RKO (cell line): ENCODE measurements at places on chromosomes 13 and 19.
A peak's percentile ranks its signal among the peaks of the same experiment; 100 is the strongest.

DNA sequence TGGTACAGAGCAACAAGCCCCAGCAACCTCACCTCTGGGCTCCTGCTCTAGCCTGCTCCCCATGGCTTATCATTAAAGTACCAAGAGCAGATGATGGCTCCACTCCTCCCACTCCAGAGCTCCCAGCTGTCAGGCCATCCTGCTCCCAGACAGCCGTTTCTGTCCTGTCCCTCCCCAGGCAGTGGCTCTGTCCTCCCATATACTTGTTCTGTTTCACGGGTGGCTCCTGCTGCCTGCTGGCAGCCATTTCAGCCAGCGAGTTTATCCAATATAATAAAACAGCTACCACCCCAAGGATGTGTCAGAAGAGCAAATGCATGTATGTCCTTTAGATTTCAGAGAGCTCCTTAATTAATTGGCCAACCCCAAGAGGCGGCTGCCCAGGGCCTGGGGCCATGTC lies 79.4 kb upstream of the VSTM2B start:
- DNase-seq: no peak

- peak; percentile 44 for DNase-seq
Measured at GRCh38 chr13:98155475-98156109, 12.7 kb downstream of the FARP1 start.

- DNase-seq: no peak
Measured at GRCh38 chr13:113420232-113420631, 33.1 kb downstream of the ADPRHL1 start.

DNA sequence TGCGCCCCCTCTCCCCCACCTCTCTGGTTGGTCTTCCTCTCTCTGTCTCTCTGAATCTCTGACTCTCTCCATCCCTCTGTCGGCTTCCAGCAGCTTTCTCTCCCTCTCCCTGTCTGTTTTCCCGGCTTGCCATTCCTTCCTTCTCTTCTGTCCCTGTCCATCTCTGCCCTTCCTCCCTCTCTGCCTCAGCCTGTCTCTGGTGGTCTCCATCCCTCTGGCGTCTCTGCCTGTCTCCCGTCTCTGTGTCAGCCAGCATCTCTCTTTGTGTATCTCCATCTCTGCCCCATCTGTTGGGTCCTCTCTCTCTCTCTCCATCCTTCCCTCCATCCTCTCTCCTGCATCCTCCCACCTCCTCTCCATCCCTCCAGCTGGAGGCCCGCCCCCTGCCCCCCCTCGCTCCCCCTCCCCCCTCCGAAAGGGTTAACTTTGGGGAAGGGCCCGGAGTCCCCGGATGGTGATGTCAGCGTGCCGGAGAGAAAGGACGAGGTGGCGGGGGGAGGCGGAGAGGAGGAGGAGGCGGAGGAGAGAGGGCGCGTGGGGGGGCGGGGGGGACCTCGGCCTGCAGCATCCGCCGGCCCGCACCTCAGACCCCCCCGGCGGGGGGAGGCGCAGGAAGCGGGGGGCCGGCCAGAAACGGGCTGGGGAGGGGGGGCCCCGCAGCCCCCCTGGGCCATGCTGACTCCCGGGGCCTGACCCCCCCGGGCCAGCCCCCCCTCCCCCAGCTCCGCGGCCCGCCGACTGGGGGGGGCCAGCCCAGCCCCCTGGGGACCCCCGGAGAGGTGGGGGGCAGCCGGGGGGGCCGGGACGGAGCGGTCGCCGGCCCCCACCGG lies at the start of gene BRSK1:
Gene BRSK1 (plus strand): TSS at position 450 of the 830 bp plus-strand sequence. CDS start 446 bp downstream, outside the sequence.
- DNase-seq: peak; percentile 77

GRCh38 chr19:29263305-29264135 lies 50.6 kb upstream of the UQCRFS1 start:
- peak; percentile 41 for DNase-seq
